ENCODE measurements at places on chromosomes 3 and 15.

DNA sequence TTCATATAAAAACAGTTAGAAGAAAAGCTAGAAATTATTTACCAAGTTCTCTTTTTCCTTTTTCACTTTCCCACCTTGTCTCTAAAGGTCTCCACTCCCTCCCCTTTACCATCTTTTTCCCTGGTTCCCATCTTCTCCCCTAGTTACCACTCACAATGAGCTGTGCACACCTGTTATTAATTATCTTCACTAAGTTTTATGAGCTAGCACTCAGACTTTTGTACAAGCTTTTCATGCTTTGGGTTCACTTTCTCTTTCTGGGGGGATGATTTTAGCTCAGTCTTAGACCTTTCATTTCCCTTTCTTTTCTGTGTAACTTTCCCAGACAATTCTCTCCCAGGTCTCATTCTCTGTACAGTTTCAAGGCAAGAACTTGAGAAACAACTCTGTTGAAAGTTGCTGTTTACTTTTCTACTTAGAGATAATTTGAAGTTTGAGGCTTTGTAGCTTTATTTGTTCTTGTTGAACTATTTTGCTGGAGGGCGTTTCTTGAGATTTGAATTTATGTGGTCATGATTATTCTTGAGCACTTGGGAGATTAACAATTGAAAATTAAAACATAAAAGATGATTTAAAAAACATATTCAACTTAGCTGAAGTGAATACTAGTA is 24.0 kb upstream of the AADAC start:
- no peak for DNase-seq

DNA sequence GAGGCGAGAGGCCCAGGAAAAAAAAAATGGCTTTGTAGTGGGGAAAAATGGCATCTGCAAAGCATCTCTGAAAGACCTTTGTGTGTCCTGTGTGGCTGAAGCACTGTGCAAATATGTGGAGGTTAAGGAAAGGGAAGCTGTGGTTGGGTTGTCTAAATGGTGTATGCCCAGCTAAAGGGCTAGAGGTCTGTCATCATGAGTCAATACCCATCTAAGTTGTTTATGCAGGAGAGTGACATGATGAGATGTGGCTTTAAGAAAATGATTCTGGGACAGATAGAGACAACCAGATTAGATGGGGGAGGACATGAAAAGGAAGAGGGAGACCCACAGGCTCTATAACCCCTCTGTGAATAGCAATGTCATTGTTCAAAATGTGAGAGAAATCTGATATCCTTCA is 280.7 kb downstream of the MFSD1 start:
- DNase-seq, result no peak

GRCh38 chr3:105676621-105677300 is 192.1 kb downstream of the CBLB start:
- no peak for DNase-seq

DNA sequence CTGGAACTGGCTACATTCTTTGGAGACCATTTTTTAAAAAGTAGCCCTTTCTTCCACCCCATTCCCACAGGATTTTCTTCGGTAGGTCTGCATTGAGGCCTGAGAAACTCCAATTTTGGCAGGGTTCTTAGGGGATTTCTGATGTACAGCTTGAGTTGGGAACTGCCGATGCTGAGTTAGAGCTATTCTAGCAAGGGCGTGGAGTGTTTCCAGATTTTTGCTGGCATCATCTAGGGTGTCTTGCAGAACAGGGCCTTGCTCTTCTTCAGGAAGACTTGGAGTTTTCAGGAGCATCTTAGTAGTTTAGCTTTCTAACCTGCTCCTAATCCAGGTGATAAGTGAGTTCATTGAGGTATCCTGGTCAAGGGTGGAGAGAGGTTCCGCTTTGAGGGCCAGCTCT is 41.0 kb downstream of the SV2B start:
- DNase-seq, result no peak

- no peak for DNase-seq
Observed at GRCh38 chr3:13188181-13188779, 115.1 kb upstream of the IQSEC1 start.

All from CD4-positive, alpha-beta T cell treated with Interleukin-6 at 100 ng/mL for 8 hours (primary cell).